ENCODE measurements at places on chromosomes 12 and 14. TPM values are rescaled to one million over a fixed set of nuclear protein-coding genes. Genes with fewer than 3 reads are reported as not detected.

CAPZA3 gene
- total RNA-seq = not detected

GRCh38 chr14:87468531-87468930 lies 524.5 kb downstream of the GALC start:
- no peak for DNase-seq

GRCh38 chr14:49677643-49678042 lies 10.4 kb downstream of the POLE2 start:
- DNase-seq = no peak

GRCh38 chr12:112584266-112584722 lies 165.5 kb downstream of the PTPN11 start:
- no peak for DNase-seq

- no peak for DNase-seq
These were observed 1.8 kb upstream of the GLIPR1L2 start for GRCh38 chr12:75389061-75389460.

KRT85 gene
- total RNA-seq = not detected

- DNase-seq = no peak
These were observed 1337.6 kb downstream of the LRFN5 start for GRCh38 chr14:42944284-42944683.

DNA sequence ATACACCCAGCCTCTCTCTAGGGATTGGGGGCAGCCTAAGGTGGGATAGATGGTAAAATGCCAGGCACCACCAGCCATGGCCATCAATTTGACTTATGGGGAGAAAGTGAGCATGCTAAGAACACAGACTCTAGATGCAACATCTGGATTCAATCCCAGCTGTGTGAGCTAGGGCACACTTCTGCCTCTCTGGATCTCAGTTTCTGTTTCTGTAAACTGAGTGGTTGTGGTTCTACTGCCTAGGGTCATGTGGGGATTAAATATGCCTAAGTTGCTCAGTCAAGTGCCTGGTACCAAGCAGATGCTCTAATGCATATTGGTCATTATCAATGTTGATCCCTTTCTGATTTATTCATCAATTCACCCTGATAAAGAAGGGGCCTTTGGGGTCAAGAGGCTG lies 12.6 kb upstream of the OAS1 start:
- DNase-seq = no peak

- DNase-seq = no peak
These were observed 43.2 kb upstream of the MEG3 start for GRCh38 chr14:100782516-100783320.

- no peak for DNase-seq
These were observed 2.9 kb upstream of the PTHLH start for GRCh38 chr12:27975222-27976136.

KLRC1 gene
- not detected for total RNA-seq

WIF1 gene
- not detected for total RNA-seq

DNA sequence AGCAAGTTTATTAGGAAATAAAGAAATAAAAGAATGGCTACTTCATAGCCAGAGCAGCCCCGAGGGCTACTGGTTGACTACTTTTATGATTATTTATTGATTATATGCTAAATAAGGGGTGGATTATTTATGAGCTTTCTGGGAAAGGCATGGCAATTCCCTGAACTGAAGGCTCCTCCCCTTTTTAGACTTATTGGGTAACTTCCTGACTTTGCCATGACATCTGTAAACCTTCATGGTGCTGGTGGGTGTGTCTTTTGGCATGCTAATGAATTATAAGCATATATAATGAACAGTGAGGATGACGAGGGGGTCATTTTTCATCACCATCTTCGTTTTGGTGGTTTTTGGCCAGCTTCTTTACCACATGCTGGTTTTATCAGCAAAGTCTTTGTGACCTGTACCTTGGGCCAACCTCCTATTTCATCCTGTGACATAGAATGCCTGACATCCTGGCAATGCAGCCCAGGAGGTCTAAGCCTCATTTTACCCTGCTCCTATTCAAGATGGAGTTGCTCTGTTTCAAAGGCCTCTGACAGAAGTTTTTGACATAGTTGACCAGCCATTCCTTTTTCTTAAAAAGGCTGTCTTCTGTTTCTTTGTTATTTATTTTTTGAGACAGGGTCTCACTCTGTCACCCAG lies 11.1 kb upstream of the PTGES3 start:
- DNase-seq = no peak

GRCh38 chr14:59200195-59200594 lies 11.7 kb downstream of the DAAM1 start:
- DNase-seq = no peak

DNA sequence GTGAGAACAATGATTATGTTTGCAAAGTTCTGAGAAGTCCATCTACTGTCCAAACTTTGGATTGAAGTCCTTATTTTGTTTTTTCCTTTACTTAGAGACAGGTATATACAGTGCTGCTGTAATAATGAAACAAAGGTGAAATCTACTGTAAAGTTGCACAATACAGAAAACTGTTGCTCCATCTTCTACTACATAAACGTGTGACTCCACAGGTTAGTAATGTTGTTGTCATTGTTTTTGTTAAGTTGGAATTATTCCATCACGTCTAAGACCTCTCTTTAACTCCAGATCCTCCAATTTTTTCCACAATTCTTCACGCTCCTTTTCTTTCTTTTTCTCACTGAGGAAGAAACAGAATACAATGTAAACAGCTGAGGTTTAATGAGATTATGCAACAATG lies 57.0 kb upstream of the GPHB5 start:
- no peak for DNase-seq

SLCO1B1 gene
- total RNA-seq = not detected

COCH gene
- total RNA-seq = 4.8 TPM

GRCh38 chr12:1650260-1650977 lies 21.4 kb downstream of the WNT5B start:
- DNase-seq = no peak

All from osteocyte (in vitro differentiated cells).